Bronchus fibroblast of lung (primary cell): ENCODE measurements at places on chromosomes 5 and 9. TPM values are rescaled to one million over a fixed set of nuclear protein-coding genes. Genes with fewer than 3 reads are reported as not detected.

The IL9 gene
- total RNA-seq: not detected in 2 replicates

The CATSPER3 gene
- 0.17 and 0.30 TPM in 2 replicates for total RNA-seq

The SEPTIN8 gene
- total RNA-seq: 41.9 and 45.1 TPM in 2 replicates

The NPR3 gene
- 19.3 and 19.9 TPM in 2 replicates for total RNA-seq

The HARS1 gene
- 70.8 and 73.6 TPM in 2 replicates for total RNA-seq
